Hematopoietic multipotent progenitor cell treated with erythropoietin and hydrocortisone succinate and interleukin-3 and kit ligand, for 8 days (in vitro differentiated cells): ENCODE measurements at places on chromosomes 1 and 21.

DNA sequence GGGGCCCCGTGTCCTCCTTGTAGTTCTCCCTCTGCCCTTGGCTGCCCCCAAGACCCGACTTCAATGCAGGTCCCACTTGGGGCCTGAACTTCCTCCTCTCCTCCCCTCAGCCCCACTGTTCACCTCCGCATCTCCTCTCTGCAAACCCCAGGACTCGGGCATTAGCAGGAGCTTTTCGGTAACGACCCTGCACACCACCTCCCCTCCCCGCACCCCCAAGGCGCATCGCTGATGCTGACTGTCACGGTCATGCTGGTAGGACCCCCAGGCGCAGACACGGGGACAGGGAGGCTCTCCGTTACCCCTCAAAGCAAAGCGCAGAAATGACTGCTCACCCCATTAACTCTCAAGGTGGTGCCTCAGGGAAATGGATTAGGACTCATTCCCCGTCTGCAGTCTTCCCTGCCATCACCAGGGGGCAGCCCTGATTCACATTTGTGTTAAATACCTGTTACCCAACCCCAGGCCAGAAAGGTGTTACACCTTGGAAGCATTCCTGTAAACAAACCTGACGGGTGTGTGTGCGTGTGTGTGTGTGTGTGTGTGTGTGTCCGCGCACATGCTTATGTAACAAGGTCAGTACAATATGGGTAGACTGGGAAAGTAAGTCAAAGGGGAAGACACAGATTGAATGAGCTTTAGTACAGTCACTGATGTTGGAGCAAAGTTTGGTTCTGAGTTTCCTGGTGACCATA, 6.4 kb upstream of the GUCA2B start:
- peak; percentile 69 for DNase-seq

- DNase-seq: no peak
These were observed 98.0 kb upstream of the BCAR3 start for GRCh38 chr1:93779540-93780165.

DNA sequence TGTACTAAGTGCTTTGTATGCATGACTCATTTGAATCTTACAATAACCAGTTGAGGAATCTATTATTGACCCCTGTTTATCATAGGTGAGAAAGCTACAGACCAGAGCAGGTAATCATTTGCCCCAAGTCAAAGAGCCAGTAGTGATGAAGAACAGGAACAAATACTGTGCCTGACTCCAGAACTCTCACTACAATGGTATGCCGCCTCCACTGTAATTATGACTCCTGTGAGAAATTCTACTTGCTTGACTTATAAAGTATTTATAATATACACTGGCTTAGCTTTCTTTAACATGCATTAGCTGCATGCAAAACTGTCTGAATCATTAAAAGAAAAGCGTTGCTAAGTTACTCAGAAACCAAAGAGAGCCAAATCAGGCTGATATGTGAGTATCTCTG, 92.6 kb downstream of the ZNF281 start:
- no peak for DNase-seq

GRCh38 chr1:18668750-18669404, 38.2 kb downstream of the PAX7 start:
- no peak for DNase-seq

GRCh38 chr1:228087771-228088251, 5.3 kb downstream of the ARF1 start:
- peak; percentile 59 for DNase-seq

DNA sequence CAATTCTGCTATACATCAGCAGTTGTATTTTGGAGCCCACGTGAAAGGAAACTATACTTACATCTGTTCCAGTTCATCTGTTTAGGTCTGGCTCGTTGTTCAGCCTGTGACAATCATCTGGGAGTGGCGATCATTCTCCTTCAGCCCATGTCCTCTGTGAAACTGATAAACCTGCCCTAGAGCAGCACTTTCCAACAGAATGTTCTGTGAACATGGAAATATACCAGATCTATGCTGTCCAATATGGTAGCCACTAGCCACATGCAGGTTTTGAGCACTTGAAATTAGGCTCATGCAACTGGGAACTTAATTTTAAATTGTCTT, 24.5 kb upstream of the COQ8A start:
- peak; percentile 79 for DNase-seq

DNA sequence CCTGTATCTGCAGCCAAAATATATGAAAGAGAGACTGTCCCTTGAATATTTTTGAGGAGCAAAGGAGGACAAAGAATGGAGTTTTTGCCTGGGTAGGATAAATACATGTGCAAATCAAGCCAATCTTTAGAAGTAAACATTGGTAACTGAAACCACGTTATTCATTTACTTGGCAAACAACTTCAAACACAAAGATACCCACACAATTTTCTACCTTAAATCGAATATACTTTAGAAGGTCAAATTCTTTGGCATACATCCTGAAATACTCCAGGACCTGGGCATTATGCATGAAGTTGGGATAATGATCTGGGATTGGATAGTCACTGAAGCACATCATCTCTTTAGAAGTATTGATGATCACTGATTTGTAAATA, 9.6 kb downstream of the FMO5 start:
- no peak for DNase-seq

DNA sequence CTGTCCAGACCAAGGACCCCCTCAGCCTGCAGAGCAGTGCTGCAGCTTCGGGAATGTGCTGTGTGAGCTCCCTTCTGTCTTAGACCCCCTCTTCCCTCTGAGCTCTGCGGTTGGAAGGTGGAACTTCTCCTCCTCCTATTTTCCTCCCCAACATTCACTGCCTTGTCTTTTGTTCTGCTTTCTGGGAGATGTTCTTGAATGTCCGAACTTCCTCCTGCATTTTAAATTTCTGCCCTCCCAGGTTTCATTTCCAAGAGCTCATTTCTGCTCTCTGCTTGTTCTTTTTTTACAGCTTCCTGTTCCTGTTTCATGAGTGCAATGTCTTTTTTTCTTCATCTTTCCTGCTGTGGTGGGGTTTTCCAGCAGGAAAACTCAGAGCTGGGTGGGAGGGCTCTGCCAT, 29.3 kb downstream of the RRP1 start:
- DNase-seq: no peak
